ENCODE measurements at places on chromosomes 6 and 20. TPM values are rescaled to one million over a fixed set of nuclear protein-coding genes. Genes with fewer than 3 reads are reported as not detected.

ARFGAP1 gene
- 28.5 TPM for total RNA-seq

GRIK2 gene
- 78.2 TPM for total RNA-seq

SLC35F1 gene
- total RNA-seq: 80.4 TPM

MCHR2 gene
- total RNA-seq: 7.9 TPM

SENP6 gene
- total RNA-seq: 197 TPM

VSTM2L gene
- total RNA-seq: 164 TPM

RIMS4 gene
- total RNA-seq: 46.0 TPM

ULBP1 gene
- total RNA-seq: 2.5 TPM

REPS1 gene
- 72.5 TPM for total RNA-seq

CCN5 gene
- total RNA-seq: not detected

COL21A1 gene
- total RNA-seq: 2.7 TPM

KHDRBS2 gene
- 55.8 TPM for total RNA-seq
